ENCODE measurements at places on chromosomes 3 and 15.

DNA sequence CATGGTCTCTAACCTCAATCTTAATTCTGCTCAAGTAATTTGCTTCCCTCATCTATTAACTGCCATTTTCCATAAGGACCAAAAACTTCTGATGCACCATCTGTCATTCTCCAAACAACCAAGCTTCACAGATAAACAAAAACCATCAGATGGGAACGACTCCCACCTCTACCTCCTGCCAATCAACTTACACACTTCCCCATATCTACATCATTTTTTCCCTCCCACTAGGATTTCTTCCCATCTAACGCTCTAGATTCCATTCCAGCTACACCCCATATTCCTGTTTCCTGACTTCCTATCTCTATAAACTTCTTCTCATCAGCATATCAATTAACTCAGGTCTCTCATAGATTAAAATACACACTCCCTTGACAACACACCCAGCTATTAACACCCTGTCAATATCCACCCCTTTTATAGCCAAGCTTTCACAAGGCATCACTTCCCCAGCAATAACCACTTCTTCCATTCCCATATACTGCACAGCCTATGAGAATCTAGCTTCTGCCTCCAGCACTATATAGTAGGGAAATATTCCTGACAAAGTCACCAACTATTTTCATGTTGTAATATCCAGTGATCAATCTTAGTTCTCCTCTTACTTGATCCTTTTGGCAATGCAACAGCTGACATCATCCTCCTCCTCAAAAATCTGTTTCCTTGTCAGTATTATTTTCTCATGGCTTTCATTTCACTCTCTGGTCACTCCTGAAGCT is 39.2 kb downstream of the SNX4 start:
- ATAC-seq: peak; percentile 65

DNA sequence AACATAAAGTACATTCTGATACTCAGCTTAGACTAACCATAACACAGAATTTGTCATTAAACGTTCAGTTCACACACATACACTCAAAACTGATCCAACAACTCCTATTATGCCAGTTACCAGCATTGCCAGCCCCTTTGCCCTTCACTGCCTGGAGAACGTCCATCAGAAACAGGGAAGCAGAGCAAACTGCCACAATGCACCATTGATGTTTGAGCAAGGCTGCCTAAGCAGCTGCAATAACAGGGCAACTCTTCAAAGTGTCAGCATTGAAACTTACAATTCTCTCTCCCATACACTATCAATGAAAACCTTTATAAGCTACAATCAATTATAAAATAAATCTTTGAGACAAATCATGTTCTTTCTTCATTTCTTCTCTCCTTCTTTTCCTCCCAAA is 85.1 kb downstream of the ZBTB20 start:
- no peak for ATAC-seq

DNA sequence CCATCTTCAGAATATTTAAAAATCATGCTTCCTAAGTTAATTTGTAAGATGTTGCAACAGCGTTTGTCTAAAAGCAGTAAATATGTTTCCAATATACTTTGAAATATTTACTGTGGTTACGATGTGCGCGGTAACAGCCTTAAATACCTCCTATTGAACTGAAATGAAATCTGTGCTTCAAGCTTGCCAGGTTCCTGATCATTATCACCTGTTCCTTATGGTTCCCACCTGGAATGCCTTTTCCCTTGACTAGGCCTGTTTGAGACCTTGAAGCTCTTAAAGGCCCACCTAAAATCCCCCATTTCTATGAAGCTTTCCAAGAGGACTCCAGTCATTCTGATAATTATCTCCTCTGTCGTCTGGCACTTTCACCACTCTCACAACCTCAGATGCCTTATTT is 146.7 kb downstream of the NAALADL2 start:
- no peak for ATAC-seq

- no peak for ATAC-seq
These were observed 109.0 kb downstream of the CGGBP1 start for GRCh38 chr3:87949879-87950208.

GRCh38 chr15:26146202-26146601 is 283.1 kb upstream of the ATP10A start:
- ATAC-seq: no peak

DNA sequence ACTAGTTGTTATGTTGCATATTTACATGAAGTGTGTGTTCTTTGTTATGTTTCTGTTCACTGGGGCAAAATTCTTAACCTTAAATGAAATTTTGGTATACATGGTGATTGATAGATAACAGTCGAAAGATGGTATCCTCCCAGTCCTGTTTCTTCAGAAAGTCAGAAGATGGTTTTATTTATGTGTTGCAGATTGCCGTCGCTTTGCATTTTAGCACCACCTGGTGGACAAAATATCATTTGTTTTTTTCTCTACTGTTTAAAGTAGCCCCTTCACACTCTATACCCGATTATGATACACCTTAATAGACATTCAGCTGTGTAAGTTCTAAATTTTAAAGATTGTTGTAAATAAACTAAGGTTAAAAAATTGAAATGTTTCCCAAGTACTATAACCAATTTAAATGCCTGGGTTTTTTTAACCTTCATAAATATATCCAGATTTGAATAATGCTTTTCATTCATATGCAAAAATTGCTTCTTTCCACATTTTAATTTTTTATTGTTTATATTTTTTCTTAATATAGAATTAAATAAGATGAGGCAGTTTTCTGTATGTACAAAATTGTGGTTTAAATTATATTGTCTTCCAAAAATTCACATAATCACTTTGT is 152.2 kb downstream of the ALCAM start:
- peak; percentile 46 for ATAC-seq

DNA sequence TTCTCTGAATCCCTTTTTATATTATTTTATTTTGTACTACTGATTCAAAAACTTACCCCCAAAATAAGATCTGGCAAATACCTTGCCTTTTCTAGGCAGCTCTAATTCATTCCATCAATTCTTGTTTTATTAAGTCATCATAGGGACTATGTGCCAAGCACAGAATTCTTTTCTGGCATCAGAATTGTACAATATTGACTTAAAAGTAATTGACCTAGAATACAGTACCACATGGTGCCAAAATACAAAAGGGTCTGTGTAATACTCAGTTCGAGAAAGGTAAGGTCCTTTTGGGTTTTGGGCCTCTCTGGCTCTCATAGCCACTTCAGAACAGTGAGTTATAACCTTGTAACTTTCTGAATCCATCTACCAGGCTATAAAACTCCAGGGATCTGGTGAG is 46.2 kb downstream of the KBTBD8 start:
- no peak for ATAC-seq

GRCh38 chr3:73624017-73624820 is 522 bp downstream of the PDZRN3 start:
- ATAC-seq: peak; percentile 71

GRCh38 chr3:53938645-53939044 is 47.0 kb upstream of the SELENOK start:
- peak; percentile 71 for ATAC-seq

- peak; percentile 40 for ATAC-seq
These were observed 2.1 kb upstream of the GNAT1 start for GRCh38 chr3:50189274-50189673.

DNA sequence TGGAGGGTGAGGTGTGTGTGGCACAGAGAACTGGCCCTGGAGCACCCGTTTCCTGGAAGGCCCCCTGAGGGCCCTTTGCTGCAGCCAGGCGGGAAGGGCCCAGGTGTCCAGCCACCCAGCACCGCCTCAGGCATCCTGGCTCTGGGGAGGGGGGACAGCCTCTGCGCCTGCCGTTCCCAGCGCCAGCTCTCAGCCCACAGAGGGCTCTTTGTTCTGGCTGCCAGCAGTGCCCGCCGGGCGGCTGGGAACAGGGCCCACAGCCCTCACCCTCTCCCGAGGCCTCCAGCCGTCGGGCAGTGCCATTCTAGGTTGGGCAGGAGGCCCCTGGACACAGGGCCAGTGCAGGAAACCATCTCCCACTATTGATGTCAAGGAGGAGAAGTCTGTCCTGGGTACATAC is 8.3 kb downstream of the SLC38A3 start:
- ATAC-seq: no peak

GRCh38 chr15:77862651-77863104 is 214.8 kb downstream of the TBC1D2B start:
- ATAC-seq: no peak

- ATAC-seq: no peak
These were observed 76.3 kb downstream of the THBS1 start for GRCh38 chr15:39657181-39657580.

DNA sequence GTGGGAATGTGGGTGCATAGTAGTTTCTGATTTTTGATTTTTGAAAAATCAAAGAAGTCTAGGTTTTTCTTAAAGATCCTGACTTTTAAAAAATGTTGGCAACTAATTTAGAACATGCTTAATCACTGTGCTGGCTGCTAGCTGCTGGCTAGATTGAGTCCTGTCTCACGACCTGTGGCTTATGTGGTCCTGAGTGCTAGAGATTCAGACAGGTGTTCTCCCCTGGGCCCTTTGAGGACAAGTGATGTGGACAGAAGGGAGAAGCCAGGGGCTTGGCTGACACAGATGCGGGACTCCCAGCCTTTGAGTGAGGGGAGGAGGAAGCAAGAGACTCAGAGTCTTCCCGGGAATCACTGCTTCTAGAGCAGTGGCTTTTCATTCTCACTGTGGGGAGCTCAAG is 47.5 kb downstream of the CORO2B start:
- no peak for ATAC-seq

- peak; percentile 28 for ATAC-seq
These were observed 13.0 kb upstream of the CSK start for GRCh38 chr15:74768771-74769342.

DNA sequence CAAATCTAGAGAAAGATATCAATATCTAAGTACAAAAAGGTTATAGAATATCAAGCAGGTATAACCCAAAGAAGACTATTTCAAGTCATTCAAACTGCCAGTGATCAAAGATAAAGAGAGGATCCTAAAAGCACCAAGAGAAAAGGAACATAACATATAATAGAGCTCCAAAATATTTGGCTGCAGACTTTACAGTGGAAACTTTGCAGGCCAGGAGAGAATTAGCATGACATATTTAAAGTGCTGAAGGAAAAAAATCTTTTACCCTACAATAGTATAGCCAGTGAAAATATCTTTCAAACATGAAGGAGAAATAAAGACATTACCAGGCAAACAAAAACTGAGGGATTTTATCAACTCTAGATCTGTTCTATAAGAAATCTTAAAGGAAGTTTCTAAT is 254.3 kb upstream of the ARHGEF26 start:
- no peak for ATAC-seq

GRCh38 chr15:96054621-96055020 is 275.9 kb upstream of the NR2F2 start:
- no peak for ATAC-seq

DNA sequence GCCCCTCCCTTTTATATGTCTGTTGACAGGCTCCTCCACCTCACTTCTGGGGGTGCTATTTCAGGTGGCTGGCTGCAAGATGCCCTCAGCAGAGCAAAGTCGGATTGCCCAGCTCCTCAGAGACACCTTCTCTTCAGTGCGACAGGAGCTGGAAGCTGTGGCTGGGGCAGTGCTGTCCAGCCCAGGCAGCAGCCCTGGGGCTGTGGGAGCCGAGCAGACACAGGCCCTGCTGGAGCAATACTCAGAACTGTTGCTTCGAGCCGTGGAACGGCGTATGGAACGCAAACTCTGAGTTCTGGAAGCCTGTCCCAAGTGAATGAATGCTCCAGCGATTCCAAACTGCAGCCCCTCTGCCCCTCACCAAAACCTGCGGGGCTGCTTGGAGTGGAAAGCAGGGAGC is 2.7 kb upstream of the JMJD7 start:
- no peak for ATAC-seq

GRCh38 chr3:157029365-157029790 is 130.6 kb downstream of the CCNL1 start:
- peak; percentile 43 for ATAC-seq

GRCh38 chr3:42529468-42529867 is 27.0 kb downstream of the VIPR1 start:
- no peak for ATAC-seq

- no peak for ATAC-seq
These were observed 43.2 kb downstream of the TMEM39A start for GRCh38 chr3:119420196-119420595.

GRCh38 chr15:78085928-78086327 is 6.4 kb upstream of the SH2D7 start:
- no peak for ATAC-seq

DNA sequence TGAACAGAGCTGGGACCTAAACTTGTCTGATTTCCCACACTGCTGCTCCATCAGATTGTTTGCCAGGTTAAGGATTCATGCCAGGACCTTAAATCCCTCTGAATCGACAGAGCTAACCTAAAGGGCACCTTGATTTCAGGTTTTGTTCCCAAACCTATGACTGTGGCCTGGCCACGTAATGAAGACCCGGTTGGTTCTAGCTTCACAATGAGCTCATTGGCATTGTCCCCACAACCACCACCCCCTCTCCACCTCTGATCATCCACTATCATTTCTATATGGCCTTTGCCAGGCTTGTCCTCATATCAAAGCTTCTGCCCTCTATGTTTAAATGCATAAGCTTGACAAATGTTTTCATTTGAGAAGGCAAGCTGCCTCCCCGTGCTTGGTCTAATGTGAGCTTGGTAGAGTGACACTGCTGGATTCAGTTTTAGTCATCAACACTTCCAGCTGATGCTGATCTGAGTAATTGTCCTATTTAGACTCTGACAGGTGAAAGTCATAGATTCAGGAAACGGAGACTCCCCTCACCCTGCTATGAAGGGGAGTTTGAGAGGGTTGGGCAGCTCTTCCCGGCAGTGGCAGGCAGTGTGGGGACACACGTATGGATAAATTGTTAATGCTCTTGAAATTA is 407.1 kb upstream of the CFAP20DC start:
- ATAC-seq: no peak

GRCh38 chr3:103729547-103729946 is 1294.7 kb downstream of the ZPLD1 start:
- no peak for ATAC-seq

DNA sequence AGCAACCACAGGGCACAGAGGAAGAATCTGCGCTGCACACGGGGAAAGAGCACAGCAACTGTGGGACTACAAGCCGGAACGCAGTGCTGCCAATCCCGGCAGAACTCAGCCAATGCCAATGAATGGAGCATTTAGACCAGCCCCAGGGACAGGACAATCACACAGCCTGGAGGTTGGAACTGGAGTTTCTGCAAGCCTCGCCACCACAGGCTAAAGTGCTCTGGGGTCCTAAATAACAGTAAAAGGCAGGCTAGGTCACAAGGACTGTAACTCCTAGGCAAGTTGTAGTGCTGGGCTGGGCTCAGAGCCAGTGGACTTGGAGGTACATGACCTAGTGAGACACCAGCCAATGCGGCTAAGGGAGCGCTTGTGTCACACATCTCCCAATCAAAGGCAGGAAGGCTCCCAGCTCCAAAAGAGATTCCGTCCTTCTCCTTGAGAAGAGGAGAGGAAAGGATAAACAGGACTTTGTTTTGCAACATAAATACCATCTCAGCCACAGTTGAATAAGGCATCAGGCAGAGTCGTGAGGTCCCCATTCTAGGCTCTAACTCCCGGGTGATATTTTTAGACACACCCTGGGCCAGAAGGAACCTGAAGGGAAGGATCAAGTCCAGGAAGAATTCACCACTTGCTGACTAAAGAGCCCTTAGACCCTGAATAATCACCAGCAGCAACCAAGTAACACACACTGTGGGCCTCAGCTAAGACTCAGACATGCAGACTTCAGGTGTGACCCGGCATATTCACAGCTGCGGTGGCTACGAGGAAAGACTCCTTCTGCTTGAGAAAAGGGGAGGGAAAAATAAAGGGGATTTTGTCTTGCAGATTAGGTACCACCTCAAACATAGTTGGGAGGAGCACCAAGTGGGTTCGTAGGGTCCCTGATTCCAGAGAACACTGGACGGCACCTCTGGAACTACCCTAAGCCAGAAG is 85.5 kb upstream of the XXYLT1 start:
- ATAC-seq: no peak

- no peak for ATAC-seq
These were observed 272.1 kb downstream of the SI start for GRCh38 chr3:164806188-164806587.

- no peak for ATAC-seq
These were observed 22.4 kb upstream of the FAM174B start for GRCh38 chr15:92677999-92678398.
